ENCODE measurements at places on chromosomes 16 and 17.

DNA sequence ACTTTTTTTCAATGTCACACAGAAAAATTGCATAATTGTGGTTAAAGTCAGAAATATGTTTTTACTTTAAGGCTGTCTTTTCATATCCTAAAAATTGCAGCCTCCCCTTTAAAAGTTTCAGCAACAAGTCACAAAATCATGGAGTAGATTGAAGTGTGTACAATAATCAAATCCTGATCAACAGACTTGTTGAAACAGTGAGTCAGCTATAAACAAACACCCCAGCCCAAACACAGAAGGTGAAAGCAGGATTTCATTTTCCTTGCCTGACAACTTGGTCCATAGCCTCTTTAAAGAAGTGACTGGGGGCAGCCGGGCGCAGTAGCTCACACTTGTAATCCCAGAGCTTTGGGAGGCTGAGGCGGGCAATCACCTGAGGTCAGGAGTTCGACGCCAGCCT lies 59.9 kb downstream of the WNT3 start:
- no peak for DNase-seq

DNA sequence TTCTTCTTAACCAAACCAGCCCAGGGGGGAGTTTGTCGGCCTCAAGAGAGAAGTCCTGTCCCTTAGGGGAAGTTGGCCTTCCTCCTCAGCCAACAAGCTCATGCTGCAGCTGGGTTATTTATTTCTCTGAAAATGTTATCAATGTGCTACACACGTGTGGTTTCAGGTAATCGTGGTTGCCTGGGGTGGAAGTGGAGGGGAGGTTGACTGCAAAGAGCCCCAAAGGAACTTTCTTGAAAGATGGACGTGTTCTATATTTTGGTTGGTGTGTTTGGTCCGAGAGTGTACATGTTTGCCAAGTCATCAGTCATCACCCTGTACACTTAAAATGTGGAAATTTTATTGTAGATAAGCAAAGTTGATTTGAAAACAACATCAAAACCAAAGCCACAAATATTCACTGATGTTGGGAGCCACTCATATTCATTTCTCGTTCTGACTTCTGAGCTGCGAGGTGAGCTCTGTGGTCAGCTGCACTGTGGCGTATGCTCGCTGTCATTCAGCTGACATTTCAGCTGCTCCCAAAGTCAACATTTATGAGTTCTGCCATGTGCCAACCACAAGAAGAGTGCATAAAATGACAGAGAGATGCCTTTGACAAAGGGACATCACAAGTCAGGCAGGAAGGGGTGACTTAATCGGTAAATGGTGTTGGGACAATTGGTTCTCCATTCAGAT lies 26.5 kb upstream of the ADGRG1 start:
- DNase-seq, result no peak

DNA sequence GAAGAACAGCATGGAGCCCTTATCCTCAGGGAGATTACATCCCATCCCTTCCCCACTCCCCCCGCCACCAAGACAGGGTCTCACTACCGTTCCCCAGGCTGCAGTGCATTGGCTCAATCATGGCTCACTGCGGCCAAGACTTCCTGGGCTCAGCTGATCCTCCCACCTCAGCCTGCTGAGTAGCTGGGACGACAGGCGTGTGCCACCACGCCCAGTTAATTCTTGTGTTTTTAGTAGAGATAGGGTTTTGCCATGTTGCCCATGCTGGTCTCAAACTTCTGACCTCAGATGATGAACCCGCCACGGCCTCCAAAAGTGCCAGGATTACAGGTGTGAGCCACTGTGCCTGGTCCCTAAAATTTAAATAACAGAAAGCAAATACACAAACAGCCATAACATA lies 48.8 kb downstream of the STH start:
- DNase-seq, result no peak

- DNase-seq, result no peak
Observed at GRCh38 chr17:63519972-63520882, 2.9 kb upstream of the KCNH6 start.

- DNase-seq, result peak; percentile 27
Observed at GRCh38 chr17:46940692-46941404, 17.9 kb downstream of the GOSR2 start.

Data from stimulated activated CD4-positive, alpha-beta T cell treated with anti-CD3 and anti-CD28 coated beads, TNF-alpha, amount 100 ng/mL, for 4 hours (primary cell).